Vagina (tissue), 2 donors: ENCODE measurements at places on chromosomes 4 and X.

- H3K36me3 ChIP-seq: no peaks in the 10 kb centered on the region
- peaks cover 42% of the 10 kb centered on the region for H3K4me1 ChIP-seq
- peak overlapping the region; percentile 20 for H3K27ac ChIP-seq
- DNase-seq: no peak
- no peak overlapping the region for H3K4me3 ChIP-seq
Observed at GRCh38 chr4:38366456-38366855, 297.5 kb upstream of the KLF3 start.

DNA sequence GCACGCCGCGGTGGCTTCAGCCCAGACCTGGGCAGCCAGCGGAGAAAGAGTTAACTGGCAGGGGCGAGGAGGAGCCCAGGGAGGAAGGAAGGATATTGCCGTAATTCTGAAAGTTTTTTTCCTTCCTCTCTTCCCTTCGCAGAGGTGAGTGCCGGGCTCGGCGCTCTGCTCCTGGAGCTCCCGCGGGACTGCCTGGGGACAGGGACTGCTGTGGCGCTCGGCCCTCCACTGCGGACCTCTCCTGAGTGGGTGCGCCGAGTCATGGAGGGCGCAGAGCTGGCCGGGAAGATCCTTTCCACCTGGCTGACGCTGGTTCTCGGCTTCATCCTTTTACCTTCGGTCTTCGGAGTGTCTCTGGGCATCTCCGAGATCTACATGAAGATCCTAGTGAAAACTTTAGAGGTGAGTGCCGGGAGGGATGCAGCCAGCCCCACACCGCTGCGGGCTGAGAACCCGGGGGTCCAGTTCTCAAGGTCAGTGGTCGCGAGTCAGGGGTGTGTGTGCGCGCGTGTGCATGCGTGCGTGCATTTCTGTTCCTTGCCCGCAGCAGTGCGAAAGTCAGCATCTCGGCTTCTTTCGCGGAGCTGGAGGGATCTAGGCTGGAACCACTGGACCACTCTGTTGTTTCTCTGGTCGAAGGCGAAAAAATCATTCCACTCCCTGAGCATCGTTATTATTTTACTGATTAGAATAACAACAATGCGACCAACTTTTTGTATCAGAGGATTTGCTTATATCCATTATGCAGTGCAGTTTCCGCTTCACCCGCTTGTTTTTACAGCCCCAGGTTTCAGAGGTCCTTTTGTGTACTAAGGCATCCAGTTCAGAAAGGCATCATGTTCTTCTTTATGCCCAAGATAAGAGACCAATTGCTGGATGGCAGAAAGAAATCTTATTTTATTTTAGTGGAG is 709 bp downstream of the GPAT3 start:
- no peaks in the 10 kb centered on the region for H3K27me3 ChIP-seq
- peak overlapping the region; percentile 79 for H3K27ac ChIP-seq
- H3K4me3 ChIP-seq: peak overlapping the region; percentile 81
- peaks cover 9% of the 10 kb centered on the region for H3K4me1 ChIP-seq
- DNase-seq: no peak

DNA sequence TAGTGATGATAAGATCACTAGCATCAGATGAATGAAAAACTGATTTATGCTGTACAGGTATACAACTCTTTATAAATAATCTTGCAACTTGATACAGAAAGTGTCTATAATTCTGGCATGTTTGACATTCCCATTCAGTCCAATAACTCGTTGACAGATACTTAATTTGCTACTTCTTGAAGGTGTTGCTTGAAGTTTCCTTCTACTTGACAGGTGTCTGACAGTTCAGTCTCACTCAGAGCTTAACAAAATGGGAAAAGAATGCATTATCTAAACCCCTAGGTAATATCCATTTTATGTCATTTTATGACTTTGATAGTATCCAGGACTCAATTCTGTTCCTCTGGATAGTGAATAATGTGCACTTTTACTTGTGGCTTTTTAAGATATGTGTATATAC is 508.9 kb downstream of the GRID2 start:
- no peak for DNase-seq

DNA sequence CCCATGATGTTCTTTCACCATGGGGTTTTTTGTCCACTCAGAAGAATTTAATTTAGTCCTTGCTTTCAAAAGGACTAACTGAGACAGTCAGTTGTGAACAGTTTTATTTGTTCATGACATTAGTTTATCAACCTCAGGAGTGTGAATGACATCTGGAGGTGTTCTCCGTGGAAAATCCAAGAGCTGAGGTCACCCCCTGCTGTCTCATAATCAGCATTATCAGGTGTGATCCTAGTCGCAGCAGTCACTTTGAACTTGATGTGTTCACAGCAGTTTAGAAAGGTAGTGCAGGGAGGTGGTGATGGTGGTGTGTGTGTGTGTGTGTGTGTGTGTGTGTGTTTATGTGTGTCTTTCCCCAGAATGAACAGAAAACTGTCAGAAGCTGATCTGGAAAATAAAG is 1760.8 kb upstream of the PCDH10 start:
- no peaks in the 10 kb centered on the region for H3K36me3 ChIP-seq
- no peaks in the 10 kb centered on the region for H3K4me1 ChIP-seq
- DNase-seq: no peak

DNA sequence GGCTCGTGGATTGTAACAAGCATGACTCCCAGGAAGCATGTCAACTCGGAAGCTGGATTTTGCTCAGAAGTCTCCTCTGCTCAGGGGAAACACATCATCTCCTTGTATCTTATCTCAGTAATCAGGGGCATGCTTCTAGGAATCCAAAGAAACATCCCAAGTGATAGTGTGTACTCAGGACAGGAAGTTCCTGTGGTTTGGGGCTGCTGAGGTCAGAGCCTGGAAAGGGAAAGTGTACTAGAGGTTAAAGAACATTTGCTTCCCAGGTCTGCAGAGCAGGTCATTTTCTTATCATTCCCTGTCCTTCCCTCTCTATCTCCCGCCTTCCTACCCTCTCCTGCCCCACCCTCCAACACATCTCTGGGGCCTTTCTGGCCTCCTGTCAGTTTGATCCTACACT is 38.8 kb downstream of the SLC34A2 start:
- DNase-seq: no peak
- H3K4me3 ChIP-seq: no peak overlapping the region
- no peaks in the 10 kb centered on the region for H3K36me3 ChIP-seq
- no peaks in the 10 kb centered on the region for H3K27me3 ChIP-seq
- no peak overlapping the region for H3K27ac ChIP-seq
- H3K4me1 ChIP-seq: no peaks in the 10 kb centered on the region
